ENCODE measurements at places on chromosomes 2 and 18.

DNA sequence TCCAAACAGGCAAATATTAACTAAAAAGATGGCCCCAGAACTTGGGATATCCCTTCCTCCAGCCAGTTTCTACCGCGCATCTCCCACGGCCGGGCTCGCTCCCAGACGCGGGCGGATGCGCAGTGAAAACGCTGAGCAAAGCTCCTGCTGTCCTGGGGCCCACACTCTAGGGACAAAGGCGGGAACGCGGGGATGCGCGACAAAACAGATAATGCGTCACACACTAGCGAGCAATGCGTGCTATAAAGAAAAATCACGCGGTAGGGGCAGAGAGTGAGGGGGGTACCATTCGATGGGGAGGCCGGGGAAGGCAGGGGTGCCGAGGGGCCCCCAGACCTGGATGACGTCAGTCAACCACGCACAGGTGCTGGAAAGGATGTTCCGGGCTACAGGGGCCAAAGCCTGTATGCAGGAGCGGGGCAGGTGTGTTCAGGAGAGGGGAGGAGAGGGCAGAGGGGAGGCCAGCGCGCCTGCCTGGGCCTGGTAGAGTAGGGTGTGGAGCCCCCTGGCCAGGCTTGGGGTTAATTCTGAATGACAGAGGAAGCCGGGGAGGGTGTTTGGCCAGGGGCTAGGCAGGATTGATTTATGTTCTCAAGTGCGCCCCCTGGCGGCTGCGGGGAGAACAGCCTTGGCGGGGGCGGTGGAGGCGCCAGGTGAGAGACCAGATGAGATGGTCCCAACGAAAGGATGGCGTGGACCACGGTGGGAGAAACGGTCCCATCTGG lies 14.9 kb upstream of the ITM2C start:
- peak; percentile 29 for DNase-seq

GRCh38 chr2:3670376-3670775 lies 12.4 kb downstream of the ALLC start:
- DNase-seq, result no peak

DNA sequence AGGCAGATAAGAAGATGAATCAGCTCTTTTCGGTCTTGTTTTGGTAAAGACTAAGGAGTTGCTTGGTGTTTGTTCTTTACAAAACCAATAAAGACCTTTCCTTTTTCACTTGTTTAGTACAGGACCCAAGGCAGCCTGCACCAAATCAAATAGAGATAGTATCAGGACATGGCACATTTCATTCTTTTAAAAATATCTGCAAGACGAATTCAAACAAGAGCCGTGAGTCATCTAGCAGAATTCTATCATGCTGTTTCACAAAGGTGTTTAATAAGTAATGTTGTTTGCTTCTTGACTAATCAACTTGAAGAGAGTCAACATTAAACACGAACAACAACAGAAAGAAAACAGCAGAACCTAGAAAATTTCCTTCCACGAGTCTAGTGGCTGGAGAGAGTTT lies 102.8 kb upstream of the TTN start:
- DNase-seq, result no peak

GRCh38 chr2:88159955-88160415 lies 10.2 kb upstream of the THNSL2 start:
- DNase-seq, result peak; percentile 22

- DNase-seq, result no peak
These were observed 20.4 kb downstream of the CCT7 start for GRCh38 chr2:73254343-73255006.

DNA sequence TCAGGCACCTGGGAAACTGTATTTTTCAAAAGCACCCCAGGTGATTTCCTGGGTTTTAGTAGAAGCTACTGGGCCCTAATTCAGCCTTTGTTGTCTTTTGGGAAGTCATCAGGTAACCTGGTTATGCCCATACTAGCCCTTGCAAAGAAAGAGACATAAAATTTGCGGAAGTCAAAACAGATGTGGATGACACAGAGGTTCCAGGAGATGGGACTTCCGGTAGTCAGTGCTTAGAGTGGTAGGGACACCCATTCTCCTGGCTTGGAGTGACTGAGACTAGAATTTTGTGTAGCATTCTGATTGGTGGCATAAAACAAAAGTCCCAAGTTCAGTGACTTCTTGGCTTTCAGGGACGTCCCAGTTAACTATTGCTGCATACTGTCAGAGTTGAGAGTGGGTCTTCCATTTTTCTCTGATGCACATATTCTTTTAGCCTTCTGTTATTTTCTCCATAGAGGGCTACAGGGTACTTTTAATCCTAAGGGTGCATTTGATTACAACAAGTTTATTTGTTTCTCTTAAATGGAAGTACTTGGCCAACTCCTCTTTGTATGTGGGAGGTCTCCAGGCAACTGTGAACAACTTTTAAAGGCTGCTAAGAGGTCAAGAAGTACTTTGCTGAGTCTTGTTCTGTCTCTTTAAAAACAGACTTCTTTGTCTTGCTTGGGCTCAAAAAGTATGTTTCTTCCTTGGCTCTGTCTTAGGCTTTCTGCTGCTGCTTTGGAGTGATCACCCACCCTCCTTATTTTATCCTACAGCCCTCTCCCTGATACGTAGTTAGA lies 8.8 kb downstream of the NAB1 start:
- no peak for DNase-seq

Measured in stimulated activated CD8-positive, alpha-beta memory T cell treated with anti-CD3 and anti-CD28 coated beads, Interleukin-4, amount 100 ng/mL, for 4 hours (primary cell).